ENCODE measurements at places on chromosomes 2 and 18. TPM values are rescaled to one million over a fixed set of nuclear protein-coding genes. Genes with fewer than 3 reads are reported as not detected.

Gene BCL11A
- 0.04 TPM for total RNA-seq

Gene C2orf80
- total RNA-seq = not detected

Gene GALM
- 41.1 TPM for total RNA-seq

- no peak overlapping the region for H3K4me3 ChIP-seq
- DNase-seq = no peak
Measured at GRCh38 chr2:40096360-40096759, 317.3 kb upstream of the THUMPD2 start.

GRCh38 chr18:45335282-45336043 lies 279.8 kb upstream of the SLC14A2 start:
- peaks cover 4% of the 10 kb centered on the region for H3K27me3 ChIP-seq
- no peaks in the 10 kb centered on the region for H3K36me3 ChIP-seq
- no peak overlapping the region for H3K4me3 ChIP-seq
- H3K4me1 ChIP-seq = no peaks in the 10 kb centered on the region
- H3K27ac ChIP-seq = no peak overlapping the region
- DNase-seq = no peak

GRCh38 chr2:229205704-229206103 lies 65.4 kb downstream of the PID1 start:
- no peaks in the 10 kb centered on the region for H3K36me3 ChIP-seq
- no peak overlapping the region for H3K27ac ChIP-seq
- DNase-seq = no peak
- H3K27me3 ChIP-seq = no peaks in the 10 kb centered on the region

GRCh38 chr18:58325494-58325893 lies 281.5 kb downstream of the NEDD4L start:
- no peak overlapping the region for H3K4me3 ChIP-seq
- H3K36me3 ChIP-seq = no peaks in the 10 kb centered on the region
- H3K4me1 ChIP-seq = peaks cover 14% of the 10 kb centered on the region
- no peak overlapping the region for H3K27ac ChIP-seq

All from activated CD4-positive, alpha-beta T cell treated with anti-CD3 and anti-CD28 coated beads, Interleukin-2, amount 10 ng/mL, durations not matched to agents 7 days and 5 days (primary cell).